Stimulated activated CD8-positive, alpha-beta memory T cell treated with anti-CD3 and anti-CD28 coated beads, Interleukin-15, amount 100 ng/mL, for 4 hours (primary cell): ENCODE measurements at places on chromosomes 4 and X.

DNA sequence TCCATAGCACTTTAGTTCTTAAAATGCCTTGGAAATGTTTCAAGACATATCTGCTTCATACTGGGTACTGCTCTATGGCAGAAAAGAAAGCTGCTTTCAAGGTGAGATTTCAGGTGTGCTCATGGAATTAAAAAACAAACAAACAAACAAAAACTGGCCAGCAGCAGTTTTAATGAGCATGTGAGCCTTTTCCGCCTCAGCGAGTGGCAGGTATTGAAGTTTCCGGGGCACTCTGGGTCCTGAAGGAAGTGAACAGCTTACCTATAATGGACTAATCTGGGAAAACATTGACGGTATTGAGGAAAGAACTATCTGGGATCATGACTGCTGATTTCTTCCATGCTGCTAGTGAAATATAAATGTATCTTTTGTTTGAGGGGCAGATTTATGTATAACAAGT, 194.6 kb downstream of the MAML3 start:
- DNase-seq: no peak

DNA sequence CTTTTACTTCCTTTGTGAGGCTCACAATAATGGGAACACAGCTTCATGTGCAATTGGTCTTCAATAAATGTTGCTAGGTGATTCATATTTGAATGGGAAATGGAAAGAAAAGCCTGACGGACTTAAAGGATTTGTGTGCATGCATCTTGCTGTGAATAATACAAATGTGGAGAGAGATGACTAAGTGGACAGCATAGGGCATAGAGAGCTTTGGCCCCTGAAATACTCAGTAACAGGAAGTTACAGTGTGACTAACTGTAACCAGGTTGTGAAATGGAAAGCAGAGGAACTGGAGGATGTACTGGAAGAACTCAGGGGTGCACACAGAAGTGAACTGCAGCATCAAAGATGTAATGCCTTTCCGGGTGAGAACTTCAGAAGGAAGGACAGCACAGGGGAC, 206.7 kb downstream of the MGST2 start:
- no peak for DNase-seq

DNA sequence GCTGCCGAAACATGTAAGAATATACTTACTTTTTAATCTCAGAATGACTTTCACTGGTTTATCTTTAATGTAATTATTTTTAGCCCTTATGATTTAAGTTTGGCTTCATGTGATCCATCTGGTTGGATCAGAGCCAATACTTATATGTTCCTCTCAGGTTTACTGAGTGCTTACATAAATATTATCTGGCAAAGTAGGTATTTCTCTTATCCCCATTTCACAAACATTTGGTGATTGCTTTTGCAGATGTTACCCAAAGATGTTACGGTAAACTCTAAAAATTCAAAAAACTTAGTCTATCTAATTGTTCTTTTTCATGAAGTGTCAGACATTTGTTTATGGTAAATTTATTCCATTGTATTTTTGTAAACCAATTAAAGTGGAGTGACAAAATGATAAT, 115.0 kb upstream of the TLL1 start:
- no peak for DNase-seq

GRCh38 chrX:9864011-9864410, 77.8 kb downstream of the SHROOM2 start:
- no peak for DNase-seq

- DNase-seq: no peak
Observed at GRCh38 chrX:15129412-15129811, 140.5 kb downstream of the ASB9 start.

DNA sequence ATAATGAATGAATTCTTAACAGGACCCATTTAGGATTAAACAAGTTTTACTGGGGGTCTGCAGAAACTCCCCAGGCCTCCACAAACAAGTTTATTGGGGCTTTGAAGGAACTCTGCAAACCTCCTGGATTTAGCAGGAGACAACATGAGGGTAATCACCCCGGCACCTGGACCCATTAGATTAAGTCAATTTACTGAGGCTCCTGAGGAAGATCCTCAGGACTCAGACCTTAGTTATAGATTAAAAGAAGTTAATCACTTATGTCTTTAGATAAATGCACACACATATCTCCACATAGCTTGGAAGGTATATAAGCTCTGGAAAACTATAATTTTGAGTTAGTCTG, 29.4 kb downstream of the XG start:
- DNase-seq: no peak

- no peak for DNase-seq
Observed at GRCh38 chr4:77073106-77073809, 2.5 kb downstream of the CCNI start.

DNA sequence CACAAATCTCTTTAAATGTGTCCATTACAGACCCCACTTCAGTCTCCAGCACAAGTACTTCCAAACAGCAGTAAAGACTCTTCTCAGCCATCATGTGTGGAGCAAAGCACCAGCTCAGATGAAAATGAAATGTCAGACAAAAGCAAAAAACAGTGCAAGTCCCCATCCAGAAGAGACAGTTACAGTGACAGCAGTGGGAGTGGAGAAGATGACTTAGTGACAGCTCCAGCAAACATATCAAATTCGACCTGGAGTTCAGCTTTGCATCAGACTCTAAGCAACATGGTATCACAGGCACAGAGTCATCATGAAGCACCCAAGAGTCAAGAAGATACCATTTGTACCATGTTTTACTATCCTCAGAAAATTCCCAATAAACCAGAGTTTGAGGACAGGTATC, 78.0 kb downstream of the SLC10A6 start:
- no peak for DNase-seq

GRCh38 chr4:8303485-8304281, 34.1 kb downstream of the HTRA3 start:
- no peak for DNase-seq
